GM23338 (cell line): ENCODE measurements at places on chromosomes 2 and 18.
A peak's percentile ranks its signal among the peaks of the same experiment; 100 is the strongest.

DNA sequence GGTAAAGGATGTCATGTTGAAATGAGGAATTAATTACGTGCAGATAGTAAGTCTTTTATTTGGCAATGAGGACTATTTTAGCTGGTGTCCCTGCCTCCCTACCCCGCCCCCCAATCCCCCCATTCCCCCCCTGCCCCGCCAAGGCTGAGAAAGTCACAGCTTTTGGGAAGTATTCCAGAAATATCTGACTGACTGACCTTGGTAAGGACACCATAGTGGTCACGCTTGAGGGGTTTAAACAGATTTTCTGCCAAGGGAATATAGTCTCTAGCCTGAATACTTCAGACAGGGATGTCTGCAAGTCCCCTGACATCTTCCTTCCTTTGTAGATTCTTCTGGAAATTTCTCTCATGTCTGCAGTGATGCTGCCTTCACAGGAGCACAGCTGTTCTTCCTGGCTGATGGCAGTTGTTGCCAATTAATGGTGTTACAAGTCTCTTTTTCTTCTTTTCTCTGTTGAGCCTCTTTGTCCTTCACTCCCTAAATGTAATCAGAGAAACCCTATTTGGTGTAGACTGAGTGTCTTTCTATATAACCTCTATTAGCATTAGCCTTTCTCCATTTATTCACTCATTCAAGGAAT lies 53.7 kb upstream of the MGAT5 start:
- DNase-seq = no peak
- no peaks in the 10 kb centered on the region for H3K27me3 ChIP-seq
- H3K4me3 ChIP-seq = no peak overlapping the region
- H3K36me3 ChIP-seq = no peaks in the 10 kb centered on the region
- H3K4me1 ChIP-seq = peaks cover 62% of the 10 kb centered on the region

DNA sequence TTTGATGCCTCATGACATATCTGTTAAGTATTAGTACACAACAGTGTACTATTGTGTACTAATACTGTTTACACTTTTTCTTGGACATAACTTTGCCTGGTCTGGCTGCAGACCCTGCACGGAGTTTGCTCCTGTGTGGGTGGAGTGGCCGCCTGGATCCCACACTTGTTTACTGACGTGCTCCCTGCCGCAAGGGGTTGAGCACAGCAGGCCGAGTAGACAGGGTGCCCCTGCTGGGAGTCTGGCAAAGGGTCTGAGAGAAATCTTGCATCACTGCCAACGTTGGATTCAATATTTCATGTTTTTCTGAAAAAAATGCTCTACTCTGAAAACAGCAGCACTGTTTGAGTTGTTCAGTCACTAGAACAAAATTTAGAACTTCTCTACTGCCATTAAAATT lies 59.0 kb downstream of the PDK1 start:
- DNase-seq = no peak
- no peaks in the 10 kb centered on the region for H3K36me3 ChIP-seq
- no peaks in the 10 kb centered on the region for H3K4me1 ChIP-seq
- H3K27me3 ChIP-seq = no peaks in the 10 kb centered on the region
- no peak overlapping the region for H3K4me3 ChIP-seq

DNA sequence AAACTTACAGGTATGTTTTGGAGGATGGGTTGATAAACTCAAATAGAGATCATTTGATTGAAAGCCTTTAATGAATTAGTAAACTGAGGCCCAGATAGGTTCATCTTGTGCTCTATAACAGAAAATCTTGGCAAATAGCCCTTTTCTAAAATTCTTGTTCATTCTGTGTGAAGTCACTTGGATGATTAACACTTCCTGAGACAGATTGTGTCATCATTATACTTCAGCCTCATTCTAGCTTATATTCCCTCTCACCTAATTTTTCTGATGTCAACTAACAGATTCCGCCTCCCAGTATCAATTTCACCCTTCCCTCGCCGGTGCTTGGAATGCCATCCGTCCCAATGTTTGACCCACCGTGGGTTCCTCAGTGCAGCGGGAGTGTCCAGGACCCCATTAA lies 84.2 kb upstream of the RPE start:
- DNase-seq = no peak
- H3K36me3 ChIP-seq = no peaks in the 10 kb centered on the region
- 0 out of 2 replicates have a peak, but pooled peaks cover 2% of the 10 kb centered on the region for H3K4me1 ChIP-seq

DNA sequence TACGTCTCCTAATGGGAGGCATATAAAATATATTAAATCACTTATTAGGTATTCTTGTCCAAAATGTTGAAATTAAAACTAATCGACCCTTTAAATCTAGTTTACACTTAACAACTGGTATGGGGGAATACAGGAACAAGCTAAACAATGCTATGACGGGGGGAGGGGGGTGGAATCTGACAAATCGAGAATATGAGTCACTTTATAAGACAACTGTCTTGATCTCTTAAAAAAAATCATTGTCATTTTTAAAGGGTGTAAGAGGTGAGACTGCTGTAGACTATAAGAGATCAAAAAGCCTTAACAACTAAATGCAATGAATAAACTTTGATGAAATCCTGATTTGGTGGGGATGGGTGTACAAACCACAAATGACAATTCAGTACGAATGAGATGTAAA lies 6.0 kb downstream of the MAP3K2 start:
- no peak for DNase-seq
- no peak overlapping the region for H3K4me3 ChIP-seq
- H3K27ac ChIP-seq = no peak overlapping the region

DNA sequence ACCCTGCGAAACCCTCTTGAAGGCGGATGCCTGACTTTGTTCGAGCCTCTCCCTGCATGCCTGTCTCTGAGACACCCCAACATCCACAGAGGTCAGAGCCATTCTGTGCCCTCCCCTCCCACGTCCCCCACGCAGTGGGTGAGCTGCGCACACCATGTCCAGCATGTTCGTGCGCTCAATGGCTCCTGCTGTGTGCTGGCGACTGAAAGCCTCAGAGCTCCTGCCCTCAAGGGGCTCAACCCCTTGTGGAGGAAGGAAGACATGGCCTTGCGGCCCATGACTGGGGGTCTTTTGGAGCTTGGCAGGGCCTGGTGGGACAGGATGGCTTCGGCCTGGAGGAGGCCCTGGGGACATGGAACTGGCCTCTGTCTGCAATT lies 45.7 kb downstream of the ANKMY1 start:
- no peak overlapping the region for H3K27ac ChIP-seq
- no peak for DNase-seq
- no peaks in the 10 kb centered on the region for H3K36me3 ChIP-seq
- no peak overlapping the region for H3K4me3 ChIP-seq

- DNase-seq = no peak
- no peaks in the 10 kb centered on the region for H3K27me3 ChIP-seq
- H3K27ac ChIP-seq = no peak overlapping the region
- H3K4me1 ChIP-seq = peaks cover under 1% of the 10 kb centered on the region
- no peak overlapping the region for H3K4me3 ChIP-seq
These were observed 144.2 kb downstream of the SETBP1 start for GRCh38 chr18:44824884-44825283.

GRCh38 chr2:159562248-159562647 lies 54.1 kb downstream of the BAZ2B start:
- H3K4me1 ChIP-seq = peaks cover 10% of the 10 kb centered on the region; the same call in 1 of the 2 replicates
- H3K27me3 ChIP-seq = no peaks in the 10 kb centered on the region
- H3K36me3 ChIP-seq = no peaks in the 10 kb centered on the region
- DNase-seq = no peak

DNA sequence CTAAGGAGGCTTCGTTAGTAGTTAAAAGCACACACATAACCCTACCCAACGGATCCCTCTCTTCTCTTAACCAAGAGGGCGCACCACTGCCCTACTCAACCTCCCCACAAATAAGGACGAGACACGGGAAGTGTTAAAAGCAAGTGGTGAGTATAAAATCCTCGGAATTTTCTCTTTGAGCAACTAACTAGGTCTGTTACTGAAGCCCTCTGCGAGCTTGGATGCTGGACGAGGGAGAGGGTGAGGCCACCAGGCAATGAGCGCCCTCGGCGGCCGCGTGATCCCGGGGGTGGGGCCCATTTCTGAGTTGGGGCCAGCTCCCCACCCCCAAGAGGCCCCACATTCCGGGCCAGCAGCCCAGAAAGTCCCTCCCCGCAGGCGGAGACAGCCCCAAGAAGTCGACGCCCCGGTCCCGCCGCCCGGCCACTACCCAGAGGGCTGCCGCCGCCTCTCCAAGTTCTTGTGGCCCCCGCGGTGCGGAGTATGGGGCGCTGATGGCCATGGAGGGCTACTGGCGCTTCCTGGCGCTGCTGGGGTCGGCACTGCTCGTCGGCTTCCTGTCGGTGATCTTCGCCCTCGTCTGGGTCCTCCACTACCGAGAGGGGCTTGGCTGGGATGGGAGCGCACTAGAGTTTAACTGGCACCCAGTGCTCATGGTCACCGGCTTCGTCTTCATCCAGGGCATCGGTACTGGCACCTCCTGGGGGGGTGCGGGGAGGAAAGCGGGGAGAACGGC lies at the start of gene CYBRD1:
Gene CYBRD1 (plus strand): TSS at position 423 of the 736 bp plus-strand sequence. CDS start 72 bp downstream, at position 495.
- no peaks in the 10 kb centered on the region for H3K36me3 ChIP-seq
- H3K4me3 ChIP-seq = peak within 1 kb of the TSS; percentile 97
- DNase-seq = peak; percentile 77

DNA sequence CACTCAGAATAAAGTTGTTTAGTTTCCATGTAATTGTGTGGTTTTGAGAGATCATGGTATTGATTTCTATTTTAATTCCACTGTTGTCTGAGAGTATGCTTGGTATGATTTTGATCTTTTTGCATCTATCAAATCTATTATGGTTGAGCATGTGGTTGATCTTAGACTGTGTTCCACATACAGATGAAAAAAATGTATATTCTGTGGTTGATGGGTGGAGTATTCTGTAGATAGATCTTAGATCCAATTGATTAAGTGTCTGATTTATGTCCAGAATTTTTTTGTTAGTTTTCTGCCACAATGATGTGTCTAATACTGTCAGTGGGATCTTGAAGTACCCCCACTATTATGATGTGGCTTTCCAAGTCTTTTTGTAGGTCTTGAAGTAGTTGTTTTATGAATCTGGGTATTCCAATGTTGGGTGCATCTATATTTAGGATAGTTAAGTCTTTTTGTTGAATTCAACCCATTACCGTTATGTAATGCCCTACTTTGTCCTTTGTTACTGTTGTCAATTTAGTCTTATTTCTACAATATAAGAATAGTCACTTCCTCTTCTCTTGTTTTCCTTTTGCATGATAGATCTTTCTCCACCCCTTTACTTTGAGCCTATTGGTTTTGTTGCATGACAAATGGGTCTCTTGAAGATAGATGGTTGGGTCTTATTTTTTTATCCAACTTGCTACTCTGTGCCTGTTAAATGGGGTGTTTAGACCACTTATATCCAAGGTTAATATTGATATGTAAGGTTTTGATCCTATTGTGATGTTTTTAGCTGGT lies 101.8 kb downstream of the TRABD2A start:
- peaks cover 10% of the 10 kb centered on the region; the same call in 1 of the 2 replicates for H3K4me1 ChIP-seq
- no peak for DNase-seq
- H3K4me3 ChIP-seq = no peak overlapping the region
- peaks cover 4% of the 10 kb centered on the region; the same call in 1 of the 2 replicates for H3K36me3 ChIP-seq
- no peaks in the 10 kb centered on the region for H3K27me3 ChIP-seq

GRCh38 chr2:72133721-72134407 lies 13.8 kb downstream of the CYP26B1 start:
- H3K4me1 ChIP-seq = peaks cover 7% of the 10 kb centered on the region; the same call in 1 of the 2 replicates
- DNase-seq = no peak
- H3K4me3 ChIP-seq = no peak overlapping the region
- no peak overlapping the region for H3K27ac ChIP-seq
- H3K36me3 ChIP-seq = no peaks in the 10 kb centered on the region
- H3K27me3 ChIP-seq = peaks cover 5% of the 10 kb centered on the region; the same call in 1 of the 2 replicates

DNA sequence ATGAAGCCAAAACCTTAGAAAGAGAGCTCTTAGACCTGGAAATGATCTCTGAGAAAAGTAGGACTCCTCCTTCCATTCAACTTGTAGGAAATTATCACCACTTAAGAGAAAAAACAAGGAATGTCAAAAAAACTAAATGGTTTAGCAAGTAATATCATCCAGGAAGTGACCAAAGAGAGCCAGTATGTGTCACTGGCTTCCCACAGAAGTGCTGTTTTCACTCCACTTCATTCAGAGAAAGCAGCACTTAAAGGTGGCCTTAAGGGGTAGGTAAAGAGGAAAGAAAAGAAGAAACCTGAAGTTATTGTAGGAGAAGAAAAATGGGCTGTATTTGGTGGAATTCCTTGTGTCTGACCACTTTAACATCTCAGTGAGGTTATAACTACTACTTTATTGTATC lies 414.4 kb upstream of the ETAA1 start:
- H3K36me3 ChIP-seq = no peaks in the 10 kb centered on the region
- no peaks in the 10 kb centered on the region for H3K4me1 ChIP-seq

GRCh38 chr2:74847070-74847858 lies 13.3 kb downstream of the HK2 start:
- no peaks in the 10 kb centered on the region for H3K27me3 ChIP-seq
- no peak overlapping the region for H3K4me3 ChIP-seq
- H3K4me1 ChIP-seq = peaks cover 82% of the 10 kb centered on the region

DNA sequence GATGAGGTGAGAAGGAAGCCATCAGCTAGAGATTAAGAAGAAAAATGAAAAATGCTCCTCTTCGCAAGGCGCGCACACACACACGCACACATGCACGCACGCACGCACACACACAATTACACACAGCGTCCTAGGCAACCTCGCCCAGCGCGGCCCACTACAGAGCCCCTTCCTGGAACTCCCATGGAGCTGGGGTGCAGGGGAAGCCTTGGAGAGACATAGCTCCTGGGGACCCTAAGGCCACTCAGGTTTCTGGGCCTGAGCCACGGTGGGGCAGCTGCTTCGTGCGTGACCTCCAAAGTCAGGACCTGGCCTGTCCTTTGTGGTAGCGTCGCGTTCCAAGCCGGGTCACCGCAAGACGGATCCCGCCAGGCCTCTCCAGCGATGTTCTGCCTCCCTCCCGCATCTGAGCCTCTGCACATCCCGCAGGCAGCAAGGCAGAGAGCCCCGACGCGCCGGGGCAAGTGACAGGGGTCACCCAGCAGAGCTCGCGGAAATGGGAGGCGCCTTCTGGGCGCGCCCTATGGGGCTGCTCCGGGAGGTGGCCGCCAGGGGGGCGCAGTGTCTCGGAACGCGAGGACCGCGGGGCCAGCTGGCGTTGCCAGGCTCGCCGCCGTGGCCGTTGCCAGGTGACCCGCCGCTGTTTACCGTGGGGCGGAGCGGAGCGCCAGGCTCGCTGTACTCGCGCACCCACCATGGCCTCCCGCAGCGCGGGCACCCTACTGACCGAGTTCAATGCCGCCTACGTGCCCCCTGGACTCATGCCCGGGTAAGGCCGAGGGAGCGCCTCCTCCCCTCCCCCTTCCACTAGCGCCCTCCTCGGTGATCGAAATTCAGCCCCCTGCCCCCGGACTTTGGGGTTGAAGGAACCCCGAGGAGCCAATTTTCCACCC lies 79.0 kb downstream of the CIB4 start:
- peak overlapping the region; percentile 55 for H3K4me3 ChIP-seq
- H3K27ac ChIP-seq = no peak overlapping the region
- H3K27me3 ChIP-seq = peaks cover 31% of the 10 kb centered on the region
- peak; percentile 61 for DNase-seq
